Activated naive CD4-positive, alpha-beta T cell treated with anti-CD3 and anti-CD28 coated beads, Interleukin-2, amount 10 ng/mL, durations not matched to agents 5 hours and 36 hours (primary cell): ENCODE measurements at places on chromosomes 6 and 20. TPM values are rescaled to one million over a fixed set of nuclear protein-coding genes. Genes with fewer than 3 reads are reported as not detected.

The TRIM15 gene
- not detected for total RNA-seq

The ERMARD gene
- 29.3 TPM for total RNA-seq

The C6orf58 gene
- total RNA-seq, result not detected

The TP53TG5 gene
- 0.08 TPM for total RNA-seq

The VWA7 gene
- 3.9 TPM for total RNA-seq

The ECT2L gene
- total RNA-seq, result not detected

The ATG5 gene
- total RNA-seq, result 27.5 TPM
